Fibroblast of skin of left biceps (primary cell): ENCODE measurements at places on chromosomes 5 and 9.

- DNase-seq: no peak
These were observed 523.6 kb upstream of the WWC1 start for GRCh38 chr5:167767795-167768194.

GRCh38 chr9:124567362-124567761 is 60.2 kb upstream of the NR5A1 start:
- no peak for DNase-seq

GRCh38 chr5:73668486-73669111 is 42.6 kb downstream of the ARHGEF28 start:
- DNase-seq: no peak

DNA sequence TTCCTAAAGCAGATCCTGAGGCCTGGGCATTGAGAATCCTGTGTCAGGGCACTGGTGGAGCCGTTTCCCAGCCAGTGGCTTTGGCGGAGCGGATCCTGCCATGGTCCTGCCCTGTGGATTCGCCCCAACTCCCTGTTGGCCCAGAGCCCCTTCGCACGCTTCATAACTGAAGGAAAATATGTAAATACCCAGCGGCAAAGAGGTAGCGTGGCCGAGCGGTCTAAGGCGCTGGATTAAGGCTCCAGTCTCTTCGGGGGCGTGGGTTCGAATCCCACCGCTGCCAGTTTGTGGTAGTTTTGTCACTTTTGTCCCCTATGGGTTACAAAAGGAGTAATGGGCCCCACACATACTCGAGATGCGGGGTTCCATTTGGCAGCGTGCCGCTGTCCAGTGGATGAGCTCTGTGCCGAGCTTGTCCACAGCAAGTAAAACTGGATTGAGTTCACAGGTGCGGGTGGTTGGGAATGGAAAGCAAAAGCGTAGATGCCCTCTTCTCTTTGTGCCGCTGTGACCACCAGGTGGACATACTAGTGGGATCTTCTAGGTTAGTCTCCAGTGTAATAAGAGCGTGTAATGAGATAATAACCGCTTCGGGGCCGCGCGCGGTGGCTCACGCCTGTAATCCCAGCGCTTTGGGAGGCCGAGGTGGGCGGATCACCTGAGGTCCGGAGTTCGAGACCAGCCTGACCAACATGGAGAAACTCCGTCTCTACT is 17.3 kb downstream of the TRIM7 start:
- peak; percentile 44 for DNase-seq

DNA sequence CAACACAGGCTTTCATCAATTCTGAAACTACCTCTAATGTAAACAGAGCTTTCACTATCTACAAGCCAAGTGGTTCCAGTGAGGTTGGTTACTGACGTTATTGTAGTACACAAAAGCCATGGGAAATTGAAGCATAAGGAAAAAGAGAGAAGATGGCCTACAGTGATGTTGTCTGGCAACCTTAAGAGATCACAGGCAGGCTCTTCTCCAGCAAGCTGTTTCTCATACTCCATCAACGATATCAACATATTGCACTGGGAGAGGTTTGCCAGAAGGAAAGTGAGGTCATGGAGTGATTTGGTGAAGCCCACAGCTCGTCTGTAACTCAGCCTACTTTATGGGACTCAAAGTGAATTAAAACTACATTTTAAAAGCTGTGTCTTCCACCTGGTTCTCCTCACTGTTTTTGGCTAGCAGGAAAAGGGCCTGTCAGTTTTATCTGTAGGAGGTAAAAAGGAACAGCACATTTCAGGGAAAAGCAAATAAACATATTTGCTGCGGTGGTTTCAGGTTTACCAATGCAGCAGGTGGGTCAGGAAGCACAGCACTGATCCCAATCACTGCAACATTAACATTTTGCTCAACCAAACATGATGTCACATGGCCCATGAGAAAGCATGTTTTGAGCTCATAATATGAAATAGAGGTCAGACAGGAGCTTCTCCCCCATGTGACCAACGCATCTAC is 72.9 kb downstream of the ARSB start:
- no peak for DNase-seq

- no peak for DNase-seq
These were observed 32.9 kb downstream of the LHFPL2 start for GRCh38 chr5:78615697-78616096.

DNA sequence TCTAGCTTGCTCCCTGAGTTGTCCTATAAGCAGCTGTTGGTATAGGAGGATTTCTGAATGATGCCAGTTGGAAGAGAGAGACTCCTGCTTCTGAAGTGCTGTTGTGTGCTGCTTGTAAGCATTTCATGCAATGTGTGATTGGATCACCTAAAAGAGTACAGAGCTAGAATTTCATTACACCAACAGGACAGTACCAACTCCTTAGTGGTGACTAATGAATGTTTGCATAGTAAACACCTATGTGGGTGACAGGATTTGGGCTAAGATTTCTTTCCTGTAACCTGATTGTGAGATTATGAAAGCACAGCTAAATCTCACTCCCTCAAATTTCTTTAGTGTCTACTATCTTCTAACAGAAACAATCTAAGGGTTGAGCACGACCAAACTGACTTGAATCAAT is 67.0 kb downstream of the GCNT1 start:
- no peak for DNase-seq

GRCh38 chr9:113907282-113907681 is 31.2 kb downstream of the ZNF618 start:
- no peak for DNase-seq

GRCh38 chr5:17898766-17899165 is 264.5 kb downstream of the TAF11L14 start:
- no peak for DNase-seq

DNA sequence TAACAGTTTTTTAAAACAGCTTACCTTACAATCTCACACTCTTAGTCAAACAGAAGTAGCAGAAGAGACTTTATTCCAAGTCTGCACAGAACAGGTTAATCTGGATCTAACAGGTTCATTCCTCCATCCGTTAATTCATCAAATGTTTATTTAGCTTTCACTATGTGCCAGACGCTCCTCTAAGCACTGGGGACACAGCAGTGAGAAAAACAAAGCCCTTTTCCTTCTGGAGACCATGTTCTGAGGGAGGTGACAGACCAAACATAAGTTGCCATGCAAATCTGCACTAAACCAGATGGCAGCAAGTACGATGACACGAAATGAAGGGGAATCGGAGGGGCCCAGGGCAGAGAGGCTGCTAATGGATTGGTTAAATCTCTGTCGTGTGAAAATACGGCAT is 17.1 kb upstream of the GLIPR2 start:
- DNase-seq: no peak

- DNase-seq: no peak
These were observed 29.0 kb downstream of the ADAM19 start for GRCh38 chr5:157546456-157547100.

- no peak for DNase-seq
These were observed 479.5 kb upstream of the PAPPA start for GRCh38 chr9:115674091-115674490.

DNA sequence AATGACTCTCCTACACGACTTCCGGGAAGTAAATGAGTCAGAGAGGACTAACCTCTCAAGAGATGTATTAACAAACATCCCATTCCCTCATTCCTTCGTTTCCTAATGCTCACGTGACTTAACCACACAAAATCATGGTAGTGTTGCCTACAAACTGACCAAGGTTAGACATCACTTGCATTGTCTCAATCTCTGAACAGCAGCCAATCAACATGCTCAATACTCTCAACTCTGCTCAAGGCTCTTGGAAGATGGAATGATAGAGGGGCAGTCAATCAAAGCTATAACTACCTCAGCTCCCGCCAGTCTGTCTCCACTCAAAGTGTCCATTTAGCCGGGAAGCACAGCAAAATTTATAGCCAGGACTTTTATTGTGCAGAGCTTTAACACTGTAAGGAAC is 143.8 kb upstream of the PIK3R1 start:
- DNase-seq: no peak

GRCh38 chr5:15483351-15484097 is 16.5 kb upstream of the FBXL7 start:
- no peak for DNase-seq

DNA sequence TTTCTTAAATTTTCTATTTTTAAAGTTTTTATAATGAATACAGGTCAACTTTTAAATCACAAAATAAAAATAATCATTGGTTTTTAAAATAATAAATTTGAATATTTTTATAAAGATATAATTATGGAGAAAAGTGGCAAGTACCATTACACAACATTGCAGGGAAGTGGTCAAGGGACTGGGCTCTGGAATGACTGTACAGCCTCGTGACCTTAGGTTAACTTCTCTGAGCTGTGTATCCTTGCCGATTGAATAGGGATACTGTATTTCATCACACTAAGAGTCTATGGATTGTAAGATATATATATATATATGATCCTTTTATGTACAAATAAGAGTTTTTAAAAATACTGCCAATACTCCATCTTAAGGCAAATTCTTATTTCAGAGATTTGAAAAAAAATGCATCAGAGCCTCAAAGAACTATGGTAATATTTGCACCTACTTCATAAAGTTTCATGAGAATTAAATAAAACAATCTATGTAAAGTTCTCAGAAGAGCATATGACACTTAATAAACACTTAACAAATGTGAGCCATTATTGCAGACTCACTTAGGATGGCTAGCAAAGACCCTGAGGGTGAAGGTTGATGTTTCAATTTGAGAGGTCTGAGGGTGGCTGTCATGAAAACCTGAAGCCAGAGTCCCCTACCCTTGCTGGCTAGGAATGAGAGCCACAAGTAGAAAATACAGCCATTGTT is 136.5 kb downstream of the CCDC192 start:
- no peak for DNase-seq

- no peak for DNase-seq
These were observed 120.5 kb upstream of the CDKN2B start for GRCh38 chr9:22129633-22130032.

- no peak for DNase-seq
These were observed 5.9 kb downstream of the NINJ1 start for GRCh38 chr9:93128011-93128714.

- DNase-seq: no peak
These were observed 184.1 kb downstream of the DIRAS2 start for GRCh38 chr9:90458485-90458884.

DNA sequence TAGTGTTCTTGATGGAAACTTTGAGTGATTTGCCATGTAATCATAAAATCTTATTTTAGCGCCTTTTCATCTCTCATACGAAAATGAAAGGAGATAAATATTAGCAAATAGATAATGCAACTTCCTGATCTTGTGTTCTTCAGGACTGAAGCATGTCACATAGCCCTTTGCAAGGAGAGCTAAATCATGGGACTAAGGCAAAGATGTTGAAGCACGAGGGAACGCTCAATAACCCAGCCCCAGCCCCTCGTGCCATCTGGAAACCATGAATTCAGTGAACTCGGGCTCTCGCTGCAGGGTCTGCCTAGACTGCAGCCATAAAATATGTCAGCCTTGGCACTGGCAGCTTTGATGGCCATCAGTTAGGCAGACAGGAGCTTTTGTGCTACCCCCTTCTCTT is 58.2 kb downstream of the F2RL2 start:
- no peak for DNase-seq

DNA sequence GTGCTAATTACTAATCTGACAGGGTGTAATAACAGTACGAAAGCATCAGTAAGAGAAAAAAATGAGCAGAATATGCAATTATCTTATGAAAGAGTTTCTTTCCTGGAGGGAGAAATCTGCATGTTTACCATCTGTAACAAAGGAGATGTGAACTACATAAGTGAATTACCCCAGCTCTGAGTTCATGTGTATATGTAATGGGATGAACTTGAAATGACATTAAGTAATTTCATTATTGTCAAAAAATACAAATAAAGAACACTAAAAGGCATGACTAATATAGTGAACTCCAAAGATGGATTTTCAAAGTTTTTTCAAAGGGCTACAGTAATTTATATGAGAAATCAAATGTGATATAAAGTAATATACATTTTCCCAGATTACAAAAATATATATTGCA is 944.0 kb downstream of the MAT2B start:
- DNase-seq: no peak

GRCh38 chr5:56088967-56089829 is 94.4 kb upstream of the IL6ST start:
- peak; percentile 73 for DNase-seq

DNA sequence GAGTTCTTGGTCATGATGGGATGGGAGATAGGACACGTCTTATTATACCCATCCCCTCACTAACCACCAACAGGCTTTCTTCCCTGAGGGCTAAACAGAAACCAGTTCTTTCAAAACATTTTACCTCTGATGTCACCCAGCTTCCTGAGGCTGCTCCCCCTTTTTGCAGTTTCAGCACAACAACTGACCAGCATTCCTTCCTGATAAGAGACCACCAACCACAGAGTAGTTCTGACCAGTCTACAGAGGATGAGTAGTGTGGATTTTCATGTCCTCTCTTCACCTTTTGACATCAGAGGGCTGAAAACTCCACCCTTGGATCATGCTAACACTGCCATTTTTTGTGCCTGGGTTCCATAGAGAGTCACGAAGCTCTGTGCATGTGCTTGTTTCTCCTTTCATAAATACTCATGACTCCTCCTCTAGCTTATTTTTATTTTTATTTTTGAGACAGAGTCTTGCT is 82.6 kb downstream of the OSTF1 start:
- DNase-seq: no peak

DNA sequence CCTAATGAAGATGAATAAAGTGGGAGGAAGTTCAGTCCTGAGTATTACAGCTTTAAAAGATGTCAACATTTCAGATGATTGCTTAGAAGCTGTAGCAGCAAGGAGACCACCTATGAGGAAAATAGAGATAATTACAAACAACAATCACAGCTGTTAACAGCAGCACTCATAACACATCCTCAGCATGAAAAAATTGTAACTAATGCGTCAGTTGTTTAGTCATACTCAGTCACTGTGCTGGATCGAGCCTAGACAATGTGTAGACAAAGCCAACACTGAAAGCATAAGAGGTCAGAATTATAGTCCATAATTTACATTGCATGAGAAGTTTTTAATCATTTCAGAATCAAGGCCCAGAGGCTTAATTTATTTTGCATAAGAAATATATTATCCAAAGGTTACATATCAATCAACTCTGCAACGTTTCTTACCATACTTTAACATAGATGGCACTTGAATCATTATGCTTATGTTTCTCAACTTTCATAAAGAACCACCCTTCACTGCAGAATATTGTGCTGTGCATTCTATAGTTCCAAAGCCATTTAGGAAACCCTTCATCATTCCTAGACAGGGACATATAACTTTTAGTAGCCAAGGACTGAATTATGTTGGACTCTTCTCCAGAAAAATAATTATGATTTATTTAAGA is 60.2 kb upstream of the HAPLN1 start:
- no peak for DNase-seq

DNA sequence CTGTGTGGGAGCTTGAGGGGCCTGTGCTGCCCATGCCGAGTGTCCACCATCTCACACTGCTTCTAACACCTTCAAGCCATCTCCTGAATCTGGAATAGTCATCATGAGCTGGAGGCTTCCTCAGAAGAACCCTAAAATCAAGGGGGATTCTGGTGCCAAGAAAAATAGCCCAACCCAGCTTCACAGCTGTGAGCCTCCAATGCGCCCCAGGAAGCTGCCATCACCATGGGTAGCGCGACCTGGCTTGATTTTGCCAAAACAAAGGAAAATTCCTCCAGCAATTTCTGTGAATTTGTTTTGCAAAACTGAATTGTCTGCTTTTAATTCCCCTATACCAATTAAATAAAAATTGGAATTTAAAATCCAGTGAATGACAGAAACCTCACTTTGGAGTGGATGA is 6.2 kb upstream of the TIFAB start:
- DNase-seq: no peak
